ENCODE measurements at places on chromosomes 7 and 10. TPM values are rescaled to one million over a fixed set of nuclear protein-coding genes. Genes with fewer than 3 reads are reported as not detected.

- DNase-seq, result no peak
These were observed 88.1 kb upstream of the FAM204A start for GRCh38 chr10:118430190-118430589.

DNA sequence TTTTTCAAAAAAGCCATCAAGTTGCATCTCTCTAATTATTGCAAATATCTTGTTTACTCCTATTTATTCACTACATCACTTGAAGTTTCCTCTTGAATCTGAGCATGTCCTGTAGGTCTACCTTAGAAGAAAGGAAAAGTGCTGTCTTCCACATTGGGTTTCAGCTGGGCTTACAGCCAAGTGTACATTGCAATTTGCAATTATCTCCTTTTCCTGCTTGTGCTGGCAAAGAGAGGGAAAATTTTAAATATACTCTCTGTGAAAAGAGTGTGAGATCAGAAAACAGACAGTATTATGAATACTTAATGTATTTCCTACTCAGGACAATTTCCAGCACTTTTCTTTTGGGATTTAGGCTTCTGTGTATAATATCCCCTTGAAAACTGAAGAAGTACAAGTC is 839.7 kb downstream of the CNTNAP2 start:
- no peak for DNase-seq

Gene CLIP2
- 31.4 TPM for total RNA-seq

Gene FHIP2A
- total RNA-seq, result 38.2 TPM

Gene NUTM2B
- total RNA-seq, result 0.70 TPM

Gene ZNF365
- total RNA-seq, result 11.0 TPM
